ENCODE measurements at places on chromosomes 7 and 10.

DNA sequence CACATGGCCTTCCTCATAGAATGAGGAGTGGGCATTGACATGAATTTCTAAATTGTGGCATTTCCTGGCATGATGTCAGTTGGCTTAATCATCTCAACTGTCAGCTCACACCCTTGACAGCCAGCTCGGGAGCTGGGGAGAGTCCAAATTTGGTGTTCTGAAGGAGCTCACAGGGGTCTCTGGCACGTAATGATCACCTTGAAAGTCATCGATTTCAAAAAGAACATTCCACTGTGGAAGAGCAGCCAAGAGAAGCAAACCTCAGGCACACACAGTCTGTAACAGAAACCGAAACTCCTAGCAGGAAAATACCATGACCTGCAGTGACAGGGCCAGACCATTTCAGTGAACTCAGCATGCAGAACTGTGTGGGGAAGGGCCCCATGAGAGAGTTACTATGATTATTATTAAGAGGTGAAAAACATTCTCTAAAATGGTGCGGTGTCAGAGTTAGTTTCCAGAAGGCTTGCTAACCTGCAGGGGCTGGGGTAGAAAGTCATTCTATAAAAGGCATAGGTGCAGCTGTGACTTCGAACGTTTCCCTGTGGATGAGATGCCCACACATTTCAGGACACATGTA, 26.4 kb upstream of the KLF6 start:
- peak; percentile 75 for DNase-seq

GRCh38 chr7:34758111-34758601, 100.1 kb downstream of the NPSR1 start:
- no peak for DNase-seq

- no peak for DNase-seq
Measured at GRCh38 chr7:94632338-94633013, 23.5 kb downstream of the SGCE start.

DNA sequence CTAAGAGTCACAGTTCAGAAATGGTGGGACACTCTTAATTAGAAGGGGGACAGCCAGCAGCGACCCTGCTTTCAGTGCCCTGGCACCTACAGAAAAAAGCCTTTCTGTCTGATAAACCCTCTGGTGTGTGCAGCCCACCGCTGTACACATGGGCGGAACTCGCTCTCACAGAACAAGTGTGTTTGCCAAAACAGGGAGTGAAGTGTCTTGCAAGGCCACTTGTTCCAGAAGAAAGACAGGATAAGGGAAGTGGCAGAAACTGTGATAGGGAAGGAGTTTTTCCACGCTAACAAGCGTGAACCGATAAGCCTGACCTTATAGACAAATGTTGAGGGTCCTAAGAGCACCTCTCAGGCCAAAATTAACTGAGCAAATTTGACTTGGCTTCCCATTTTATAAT, 203.7 kb upstream of the TCF7L2 start:
- no peak for DNase-seq

DNA sequence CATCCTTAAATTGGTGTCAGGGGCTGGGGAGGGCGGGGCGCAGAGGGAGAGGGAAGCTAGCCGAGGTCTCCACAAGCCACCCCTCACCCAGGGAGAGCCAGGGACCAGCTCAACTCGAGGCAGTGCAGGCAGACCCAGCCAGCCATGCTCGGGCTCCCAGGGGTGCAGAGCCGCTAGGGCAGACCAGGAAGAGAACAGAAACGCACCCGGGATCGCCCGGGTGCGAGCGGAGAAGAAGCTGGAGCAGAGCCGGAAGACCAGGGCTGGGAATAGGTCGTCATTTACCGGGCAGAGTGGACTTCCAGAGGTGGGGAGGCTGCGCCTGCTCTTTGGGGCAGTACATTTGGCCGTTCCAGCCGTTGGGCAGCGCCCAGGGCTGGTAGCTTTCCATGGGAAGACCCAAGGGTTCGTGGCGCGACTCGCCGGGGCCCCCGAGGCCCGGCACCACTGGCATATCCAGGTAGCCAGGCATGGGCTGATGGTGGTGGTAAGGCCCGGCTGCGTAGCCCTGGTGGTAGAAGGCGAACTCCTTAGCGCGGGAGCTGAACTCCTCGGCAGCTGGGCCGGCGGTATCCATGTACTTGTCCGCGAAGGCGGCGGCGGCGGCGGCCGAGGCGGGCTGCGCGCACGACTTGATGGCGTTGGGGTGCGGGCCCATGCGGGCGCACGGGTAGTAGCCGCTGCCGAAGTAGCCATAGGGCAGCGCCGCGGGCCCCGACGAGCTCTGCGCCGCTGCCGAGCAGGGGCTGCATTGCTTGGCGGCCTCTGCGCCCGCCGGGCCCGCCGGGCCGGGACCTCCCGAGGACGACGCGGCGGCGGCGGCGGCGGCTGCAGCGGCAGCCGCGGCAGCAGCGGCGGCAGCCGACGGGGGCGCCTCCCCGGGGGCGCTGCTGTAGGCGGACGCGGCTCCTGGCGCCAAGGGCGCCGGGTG, 755 bp downstream of the HOXA13 start:
- no peak for DNase-seq

All from bone marrow (tissue), 2 donors.